ENCODE measurements at places on chromosomes 3 and 15.

DNA sequence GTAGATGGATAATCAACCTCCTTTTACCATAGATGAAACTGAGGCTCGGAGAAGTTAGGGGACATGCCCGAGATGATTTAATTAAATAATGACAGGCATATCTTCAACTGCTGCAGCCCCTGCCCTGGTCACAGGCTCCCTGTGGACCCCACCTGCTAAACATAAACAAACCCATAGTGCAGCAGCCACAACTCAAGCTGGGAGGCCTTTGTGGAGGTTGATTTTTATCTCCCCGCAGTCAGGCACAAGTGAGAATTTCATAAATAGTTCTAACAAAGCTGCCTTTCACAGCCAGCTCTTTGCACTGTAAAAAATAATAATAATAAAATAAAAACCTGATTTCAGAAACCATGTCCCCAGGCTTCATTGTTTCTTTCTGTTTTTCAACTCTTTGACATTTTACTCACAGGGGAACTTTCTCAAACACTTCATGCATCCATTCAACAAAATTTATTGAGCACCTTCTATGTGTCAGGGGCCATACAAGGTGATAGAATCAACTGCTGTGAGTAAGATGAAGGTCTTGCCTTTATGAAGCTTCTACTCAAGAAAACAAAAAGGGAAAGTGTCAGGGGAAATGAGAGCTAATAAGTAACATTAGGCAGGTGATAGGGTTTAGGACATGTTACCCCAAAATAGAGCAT, 393.6 kb upstream of the PROK2 start:
- no peak for DNase-seq

- DNase-seq, result no peak
These were observed 197.8 kb upstream of the TPM1 start for GRCh38 chr15:62844564-62845240.

GRCh38 chr15:67105065-67105951, 39.9 kb downstream of the SMAD3 start:
- DNase-seq, result no peak

GRCh38 chr3:64612082-64612860, 75.5 kb downstream of the ADAMTS9 start:
- no peak for DNase-seq

Measured in activated CD4-positive, alpha-beta T cell treated with anti-CD3 and anti-CD28 coated beads, Interleukin-2, amount 50 U/mL, for 48 hours (primary cell).